ENCODE measurements at places on chromosomes 4 and X. TPM values are rescaled to one million over a fixed set of nuclear protein-coding genes. Genes with fewer than 3 reads are reported as not detected.

- no peak for DNase-seq
Measured at GRCh38 chrX:106802388-106803275, at the start of gene TBC1D8B. TBC1D8B (plus strand) TSS chrX:106802673; CDS start chrX:106802854, 181 bp downstream.

- DNase-seq: no peak
Measured at GRCh38 chrX:144494074-144494473, 610.2 kb downstream of the UBE2NL start.

DNA sequence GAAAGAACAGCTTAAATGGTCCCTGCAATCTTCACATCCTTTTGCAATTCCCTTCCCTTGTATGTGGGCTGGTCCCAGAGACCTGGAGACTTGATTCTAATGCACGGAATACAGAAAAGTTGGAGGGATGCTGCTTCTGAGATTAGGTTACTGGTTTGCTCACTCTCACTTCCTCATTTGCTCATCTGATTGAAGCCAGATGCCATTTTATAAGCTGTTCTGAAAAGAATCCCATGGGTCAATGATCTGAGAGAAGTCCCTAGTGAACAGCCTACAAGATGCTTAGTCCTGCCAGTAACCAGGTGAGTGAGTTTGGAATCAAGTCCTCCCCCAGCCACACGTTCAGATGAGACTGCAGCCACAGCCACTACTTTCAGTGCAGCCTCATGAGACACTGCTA is 35.9 kb downstream of the MAGEA1 start:
- no peak for DNase-seq

GRCh38 chr4:58514299-58514698 is 1404.1 kb upstream of the IGFBP7 start:
- DNase-seq: no peak

DNA sequence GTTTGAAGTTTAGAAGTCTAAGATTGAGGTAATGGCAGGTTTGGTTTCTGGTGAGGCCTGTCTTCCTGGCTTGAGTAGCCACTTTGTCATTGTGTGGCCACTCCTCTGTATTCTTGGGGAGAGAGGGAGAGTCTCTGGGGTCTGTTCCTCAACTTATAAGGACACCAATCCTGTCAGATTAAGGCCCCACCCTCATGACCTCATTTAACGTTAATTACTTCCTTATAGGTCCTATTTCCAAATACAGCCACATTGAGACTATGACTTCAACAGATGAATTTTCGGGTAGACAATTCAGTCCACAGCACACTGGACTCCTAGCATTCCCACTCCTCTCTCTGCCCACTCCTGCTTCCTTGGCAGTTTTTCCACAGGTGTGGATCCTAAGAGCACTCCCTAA is 350.8 kb upstream of the CASK start:
- DNase-seq: no peak

DNA sequence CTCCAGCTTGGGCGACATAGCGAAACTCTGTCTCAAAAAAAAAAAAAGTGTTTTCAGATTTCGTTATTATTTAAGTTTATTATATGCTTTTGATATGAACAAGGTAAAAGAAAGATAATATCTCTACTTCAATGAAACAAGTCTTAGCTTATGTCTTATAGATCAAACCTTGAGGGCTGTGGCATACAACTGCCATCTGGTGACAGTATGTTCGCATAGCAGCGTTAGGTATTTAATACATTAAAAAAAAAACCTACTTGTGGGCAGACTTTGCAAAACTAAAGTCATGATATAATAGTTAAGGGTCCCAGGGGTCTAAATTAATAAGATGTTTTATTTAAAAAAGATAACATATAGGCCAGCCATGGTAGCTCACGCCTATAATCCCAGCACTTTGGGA is 161.2 kb upstream of the AMOT start:
- DNase-seq: no peak

DNA sequence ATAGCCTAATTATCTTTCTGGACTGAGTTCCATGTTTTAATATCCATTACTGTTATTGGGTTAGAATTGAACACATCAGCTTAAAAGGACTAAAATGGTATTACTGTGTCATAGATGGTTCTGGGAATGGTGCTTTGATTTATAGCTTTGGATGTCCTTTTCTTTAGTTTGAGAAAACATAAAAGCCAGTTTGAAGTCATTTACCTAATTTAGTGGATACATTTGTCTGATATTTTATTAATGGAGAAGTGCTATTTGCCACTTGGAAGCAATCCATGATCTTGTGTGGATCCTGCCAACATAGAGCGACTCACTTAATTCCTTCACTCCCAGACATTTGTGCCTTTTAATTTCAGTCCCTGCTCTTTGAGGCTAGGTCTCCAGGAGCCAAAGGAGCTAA is 212.4 kb upstream of the PACRGL start:
- no peak for DNase-seq

GRCh38 chr4:133146574-133147241 is 2.4 kb upstream of the PCDH10 start:
- no peak for DNase-seq

GRCh38 chrX:6465756-6466155 is 69.2 kb downstream of the VCX3A start:
- DNase-seq: no peak

DNA sequence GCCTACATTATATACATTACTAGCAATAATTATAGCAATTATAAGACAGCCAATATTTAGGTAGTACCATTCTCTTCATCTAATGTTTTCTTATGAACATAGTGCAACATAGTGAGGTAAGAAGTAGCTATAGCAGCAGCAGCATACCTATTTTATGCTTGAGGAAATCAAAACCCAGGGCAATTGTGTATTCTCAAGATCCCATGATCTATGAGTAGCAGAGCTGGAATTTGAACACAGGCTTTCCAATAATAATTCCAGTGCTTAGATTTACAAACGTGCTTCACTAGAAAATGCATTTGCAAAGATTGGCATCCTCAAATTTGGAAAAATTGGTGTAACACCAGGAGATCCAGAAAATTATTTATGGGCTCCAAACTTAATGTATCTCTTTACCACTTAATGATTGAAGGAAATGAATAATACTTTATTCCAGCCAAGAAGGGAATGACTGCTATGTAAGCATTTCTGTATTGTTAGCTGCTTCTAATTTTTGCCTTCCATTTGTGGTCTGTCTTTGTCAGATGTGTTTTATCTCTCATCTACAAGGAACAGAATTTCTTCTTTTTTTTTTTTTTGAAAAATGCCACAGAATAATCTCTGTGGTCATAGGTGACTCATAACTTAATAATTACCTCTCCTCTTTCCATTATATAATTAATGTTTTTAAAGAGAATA is 451.1 kb downstream of the ARAP2 start:
- DNase-seq: no peak

GRCh38 chr4:4419896-4420295 is 33.0 kb downstream of the NSG1 start:
- DNase-seq: peak; percentile 62

- DNase-seq: no peak
Measured at GRCh38 chr4:152735396-152735859, 44.1 kb downstream of the TIGD4 start.

- DNase-seq: peak; percentile 68
Measured at GRCh38 chr4:6118201-6118600, 82.1 kb downstream of the JAKMIP1 start.

DNA sequence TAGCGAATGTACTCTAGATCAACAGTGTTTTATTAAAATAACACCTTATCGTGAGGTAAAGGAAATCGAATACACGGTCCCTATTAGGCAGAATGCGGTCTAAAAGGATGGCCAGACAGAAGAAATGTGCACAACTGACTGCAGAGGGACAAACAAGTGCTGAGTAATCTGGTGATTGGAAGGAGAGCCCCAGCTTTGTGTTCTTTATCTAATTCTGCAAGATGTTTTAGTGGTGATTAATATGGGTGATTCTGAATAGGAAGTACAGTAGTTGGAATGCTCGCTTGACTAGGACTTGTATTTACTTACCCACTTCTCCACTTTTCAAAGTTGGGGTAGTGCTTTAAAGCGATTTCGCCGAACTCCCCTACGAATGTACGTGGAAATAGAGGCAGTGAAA is 1.2 kb downstream of the WDR44 start:
- no peak for DNase-seq

DNA sequence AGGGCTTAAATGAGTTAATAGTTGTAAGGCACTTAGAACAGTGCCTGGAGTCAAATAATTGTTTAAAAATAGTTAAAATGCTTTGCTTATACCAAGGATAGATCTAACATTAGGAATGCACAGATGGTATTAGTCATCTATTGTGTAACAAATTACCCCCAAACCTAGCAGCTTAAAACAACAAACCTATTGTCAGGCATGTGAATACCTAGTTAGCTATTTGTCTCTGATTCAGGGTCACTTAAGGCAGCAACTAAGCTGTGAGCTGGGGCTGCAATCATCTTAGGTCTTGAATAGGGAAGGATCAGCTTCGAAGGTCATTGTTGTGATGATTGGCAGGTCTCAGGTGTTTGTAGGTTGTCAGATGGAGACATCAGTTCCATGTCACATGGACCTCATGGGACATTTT is 42.4 kb upstream of the AGA start:
- DNase-seq: no peak

DNA sequence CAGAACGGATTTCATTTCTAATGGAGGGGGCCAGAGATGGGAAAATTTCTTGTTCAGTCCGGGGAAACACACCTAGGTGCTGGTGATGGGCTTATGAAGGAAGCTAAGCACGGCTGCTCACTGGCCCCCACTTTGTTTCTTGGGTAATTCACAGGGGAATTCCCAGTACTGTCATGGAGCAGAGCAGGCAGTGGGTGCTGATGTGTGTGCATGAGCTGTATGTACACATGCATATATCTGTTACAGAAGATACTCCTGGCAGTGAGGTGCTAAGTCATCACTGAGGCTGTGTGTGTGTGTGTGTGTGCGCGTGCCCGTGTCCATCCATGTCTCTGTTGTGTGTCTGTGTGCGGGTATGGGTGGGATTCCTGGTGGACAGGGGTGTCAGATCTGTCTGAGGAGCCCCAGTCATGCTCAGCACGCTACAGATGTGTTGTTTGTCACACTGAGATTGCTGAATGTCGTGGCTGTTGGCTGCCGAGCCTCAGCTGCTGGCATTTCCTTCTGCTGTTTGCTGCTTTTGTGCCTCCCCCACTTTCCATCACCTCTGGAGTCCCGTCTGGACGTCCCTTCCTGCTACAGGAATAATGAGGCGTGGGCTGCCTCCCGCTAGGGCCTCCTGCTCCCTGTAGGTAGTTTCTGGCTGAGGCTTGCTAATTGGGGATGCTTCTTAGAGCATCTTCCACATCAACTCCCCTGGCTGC is 53.3 kb downstream of the JADE1 start:
- DNase-seq: no peak

DNA sequence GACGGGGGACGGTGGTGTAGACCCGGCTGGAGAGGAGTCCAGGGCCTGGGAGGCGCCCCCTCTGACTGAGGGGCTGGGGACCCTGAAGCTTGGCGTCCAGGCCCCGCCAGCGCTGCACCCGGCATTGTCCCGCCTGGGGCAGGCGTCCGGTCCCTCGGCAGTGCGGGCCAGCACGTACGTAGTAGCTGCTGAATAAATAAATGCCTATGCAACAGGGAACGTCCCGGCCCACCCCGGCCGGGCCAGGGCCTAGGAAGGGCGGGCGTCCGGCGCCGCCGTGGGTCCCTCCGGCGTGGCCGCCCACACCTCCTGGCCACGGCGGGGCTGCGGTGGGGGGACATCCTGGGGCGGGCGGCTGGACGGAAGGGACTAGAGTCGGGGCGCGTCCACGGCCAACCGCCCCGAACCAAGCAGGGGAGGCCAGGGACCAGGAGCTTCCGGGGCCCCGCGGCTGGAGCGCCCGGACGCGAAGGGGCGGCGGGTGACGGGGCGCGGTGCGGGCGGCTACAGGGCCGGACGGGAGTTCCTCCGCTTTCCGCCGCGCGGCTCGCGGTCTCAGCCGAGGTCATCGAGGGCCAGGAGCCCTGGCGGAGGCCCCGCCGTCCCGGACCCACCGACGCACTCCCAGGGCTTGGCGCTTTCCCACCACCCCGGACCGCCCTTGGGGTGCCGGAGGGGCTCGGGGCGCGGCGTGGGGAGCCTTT is 886 bp upstream of the WWC2 start:
- peak; percentile 91 for DNase-seq

GRCh38 chrX:103520386-103520785 is 1.1 kb upstream of the RAB40A start:
- no peak for DNase-seq

DNA sequence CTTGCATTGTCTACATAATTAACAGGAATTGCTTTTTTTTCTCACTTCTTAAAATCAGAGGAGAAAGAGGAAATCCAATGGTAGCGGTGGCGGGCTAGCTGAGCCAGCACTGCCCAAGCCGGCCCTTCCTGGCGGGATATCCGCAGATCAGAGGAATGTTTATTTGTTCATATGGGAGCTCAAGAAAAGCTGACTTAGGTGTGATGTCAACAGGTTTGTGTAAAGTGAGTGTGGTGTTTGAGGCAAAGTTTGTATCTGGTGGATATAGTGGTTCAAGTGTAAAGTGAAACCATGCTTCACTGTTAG is 466 bp upstream of the SLC39A8 start:
- no peak for DNase-seq

- no peak for DNase-seq
Measured at GRCh38 chr4:96016634-96017299, 176.9 kb downstream of the PDHA2 start.

DNA sequence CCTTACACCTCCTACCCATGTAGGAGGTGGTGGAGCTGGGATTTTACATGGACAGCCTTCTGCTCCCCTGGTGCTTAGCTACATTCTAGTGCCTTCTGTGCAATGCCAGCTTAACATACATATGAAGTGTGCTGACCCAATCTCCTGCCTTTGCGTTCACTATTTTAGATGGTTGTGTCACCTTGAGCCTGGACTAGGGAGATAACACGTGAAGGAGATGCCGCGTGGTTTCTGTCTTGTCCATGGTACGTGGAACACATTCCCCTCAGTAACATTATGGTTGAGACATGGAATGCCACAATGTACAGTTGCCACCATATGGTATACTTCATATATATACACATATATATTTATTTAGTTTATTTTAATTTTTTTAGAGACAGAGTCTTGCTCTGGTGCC is 54.0 kb downstream of the TBL1X start:
- peak; percentile 26 for DNase-seq

- no peak for DNase-seq
Measured at GRCh38 chrX:10615931-10616774, 4.2 kb downstream of the MID1 start.

GRCh38 chrX:100379388-100379986 is 30.6 kb downstream of the PCDH19 start:
- no peak for DNase-seq

Gene MAGEA2
- not detected for total RNA-seq

Gene ATXN3L
- total RNA-seq: not detected

Gene USP26
- total RNA-seq: not detected

Gene RHOXF1
- 1.2 TPM for total RNA-seq

Gene TMPRSS11B
- total RNA-seq: not detected

Gene TNIP3
- total RNA-seq: 0.16 TPM

Gene CXCR3
- 0.22 TPM for total RNA-seq

Gene PCDH18
- total RNA-seq: 23.3 TPM

Gene ZNF182
- total RNA-seq: 3.6 TPM

Gene PDZD11
- 31.1 TPM for total RNA-seq

Gene COL4A5
- total RNA-seq: 1.7 TPM

Gene FAT1
- 50.3 TPM for total RNA-seq

Gene NAT8L
- total RNA-seq: 67.3 TPM

Gene FAM13A
- 29.6 TPM for total RNA-seq

Gene HSD17B13
- total RNA-seq: 1.4 TPM

Gene TRIM75
- total RNA-seq: not detected

Gene SLC6A14
- not detected for total RNA-seq

Gene MAML3
- 7.3 TPM for total RNA-seq
